ENCODE measurements at places on chromosomes 13 and 19.

- no peak for DNase-seq
These were observed 14.8 kb downstream of the FEM1A start for GRCh38 chr19:4806384-4806783.

GRCh38 chr13:36789061-36789460 lies 30.0 kb upstream of the RFXAP start:
- DNase-seq, result no peak

DNA sequence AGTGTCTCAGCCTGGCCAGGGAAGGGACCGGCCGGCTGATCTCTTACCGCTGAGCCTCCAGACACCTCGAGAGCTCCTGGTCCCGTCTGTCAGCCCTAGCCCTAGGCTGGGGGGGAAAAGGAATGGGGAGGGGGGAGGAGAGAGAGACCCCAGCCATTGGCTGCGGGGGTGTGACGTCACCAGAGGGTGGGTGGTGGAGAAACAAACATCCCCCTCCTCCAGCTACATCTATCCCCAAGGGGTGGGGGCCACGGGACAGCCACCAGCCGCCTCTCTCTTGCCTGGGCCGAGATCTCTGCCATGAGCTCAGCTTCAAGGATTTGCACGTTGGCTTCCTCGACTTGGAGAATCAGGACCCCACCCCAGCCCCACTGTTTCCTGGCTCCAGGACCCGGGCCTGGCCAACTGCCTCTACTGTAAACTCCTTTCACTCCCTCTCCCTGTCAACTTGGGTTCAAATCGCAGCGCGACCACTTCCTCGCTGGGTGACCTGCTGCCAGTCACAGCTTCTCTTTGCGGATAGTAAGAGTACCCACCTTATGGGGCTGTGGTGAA lies at the start of gene PRX:
TSS of gene PRX (minus strand) at position 88 of the 555 bp plus-strand sequence. CDS start 5,446 bp downstream, outside the sequence.
- DNase-seq, result no peak

DNA sequence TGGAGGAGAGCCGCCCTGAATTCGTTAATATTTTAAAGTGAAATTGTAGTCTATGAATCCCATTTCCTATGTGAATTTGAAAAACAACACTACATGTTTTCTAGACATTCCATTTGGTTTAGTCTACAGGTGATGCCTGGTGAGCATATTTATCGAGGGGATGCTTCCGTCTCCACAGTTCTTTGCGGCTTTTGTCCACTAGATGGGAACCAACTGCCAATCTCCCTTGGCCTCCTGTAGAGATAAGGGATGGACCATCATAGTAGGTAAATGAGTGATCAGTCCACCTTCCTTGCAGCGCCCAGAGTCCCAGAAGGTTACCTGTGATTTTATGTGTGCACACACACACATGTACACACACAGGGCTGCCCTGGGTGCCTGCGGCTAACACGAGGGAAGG lies 289.8 kb upstream of the SOX21 start:
- no peak for DNase-seq

DNA sequence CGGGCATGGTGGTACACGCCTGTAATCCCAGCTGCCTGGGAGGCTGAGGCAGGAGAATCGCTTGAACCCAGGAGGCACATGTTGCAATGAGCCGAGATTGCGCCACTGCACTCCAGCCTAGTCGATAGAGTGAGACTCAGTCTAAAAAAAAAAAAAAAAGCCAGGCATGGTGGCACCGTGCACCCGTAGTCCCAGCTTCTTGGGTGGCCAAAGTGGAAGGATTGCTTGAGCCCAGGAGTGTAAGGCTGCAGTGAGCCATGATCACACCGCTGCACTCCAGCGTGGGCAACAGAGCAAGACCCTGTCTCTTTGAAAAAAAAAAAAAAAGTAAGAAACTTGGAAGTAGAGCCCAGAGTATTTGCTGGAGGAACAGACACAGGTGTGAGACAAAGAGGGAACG lies 27.7 kb downstream of the CCDC8 start:
- DNase-seq, result no peak

- DNase-seq, result no peak
These were observed 80.3 kb upstream of the FRY start for GRCh38 chr13:31951215-31951678.

DNA sequence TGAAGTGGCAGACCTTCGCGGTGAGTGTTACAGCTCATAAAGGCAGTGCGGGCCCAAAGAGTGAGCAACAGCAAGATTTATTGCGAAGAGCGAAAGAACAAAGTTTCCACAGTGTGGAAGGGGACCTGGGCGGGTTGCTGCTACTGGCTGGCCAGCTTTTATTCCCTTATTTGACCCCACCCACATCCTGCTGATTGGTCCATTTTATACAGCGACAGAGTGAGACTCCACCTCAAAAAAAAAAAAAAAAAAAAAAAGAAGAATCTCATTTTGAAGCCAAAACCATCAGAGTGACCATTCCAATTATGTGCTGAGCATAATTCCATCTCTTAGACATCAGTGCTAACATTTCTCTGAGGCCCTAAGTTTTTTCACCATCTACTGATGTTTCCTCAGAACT lies 1.9 kb upstream of the ZNF552 start:
- no peak for DNase-seq
